ENCODE measurements at places on chromosomes 2 and 18.

- peak; percentile 29 for DNase-seq
Measured at GRCh38 chr2:69950241-69950640, 11.2 kb downstream of the ASPRV1 start.

- DNase-seq, result peak; percentile 33
Measured at GRCh38 chr18:23689031-23689615, at the start of gene LAMA3. TSS of gene LAMA3 (plus strand) at chr18:23689453. CDS start at chr18:23689684, 231 bp downstream.

DNA sequence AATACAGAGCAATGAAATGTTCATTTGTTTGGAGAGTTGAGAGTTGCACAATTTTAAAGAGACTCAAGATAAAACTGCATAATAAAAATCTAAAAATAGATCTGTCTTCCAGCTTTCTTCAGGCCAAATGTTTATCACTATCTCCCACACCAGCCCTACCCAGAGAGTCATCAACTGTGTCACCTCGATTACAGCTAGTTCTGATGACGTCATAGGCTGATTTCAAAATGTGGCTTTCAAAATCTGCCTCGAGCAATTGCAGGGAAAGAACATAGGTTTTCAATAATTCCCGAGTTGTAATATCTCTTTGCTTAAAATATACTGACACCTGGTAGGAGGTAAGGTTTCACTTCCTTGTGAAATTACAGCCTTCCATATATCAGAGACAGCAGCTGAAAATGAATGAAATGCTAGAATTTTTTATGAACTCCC, 677.6 kb upstream of the ID2 start:
- DNase-seq, result peak; percentile 85

- DNase-seq, result no peak
Measured at GRCh38 chr2:34159901-34160300, 560.8 kb upstream of the FAM98A start.

- DNase-seq, result no peak
Measured at GRCh38 chr2:135736546-135736945, 5.1 kb upstream of the UBXN4 start.

GRCh38 chr2:167450364-167450763, 562.1 kb downstream of the XIRP2 start:
- DNase-seq, result no peak

- peak; percentile 3 for DNase-seq
Measured at GRCh38 chr18:22871809-22872525, 61.2 kb upstream of the RBBP8 start.

DNA sequence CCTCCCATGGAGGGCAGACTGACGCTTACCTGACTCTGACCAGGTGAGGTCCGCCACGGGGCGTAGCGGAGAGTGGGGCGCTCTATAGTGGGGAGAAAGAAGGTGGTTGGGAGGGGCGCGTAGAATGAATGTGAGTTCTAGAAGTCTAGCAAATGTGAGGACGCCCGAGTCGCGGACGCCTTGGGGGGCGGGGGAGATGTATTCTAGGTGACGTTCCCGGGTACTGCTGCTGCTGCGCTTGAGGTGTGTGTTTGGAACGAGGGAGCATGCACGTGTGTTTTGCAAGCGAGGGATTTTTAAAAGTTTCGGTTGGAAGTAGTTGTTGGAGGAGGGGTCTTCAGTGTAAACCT, 758 bp downstream of the RIF1 start:
- DNase-seq, result peak; percentile 7

DNA sequence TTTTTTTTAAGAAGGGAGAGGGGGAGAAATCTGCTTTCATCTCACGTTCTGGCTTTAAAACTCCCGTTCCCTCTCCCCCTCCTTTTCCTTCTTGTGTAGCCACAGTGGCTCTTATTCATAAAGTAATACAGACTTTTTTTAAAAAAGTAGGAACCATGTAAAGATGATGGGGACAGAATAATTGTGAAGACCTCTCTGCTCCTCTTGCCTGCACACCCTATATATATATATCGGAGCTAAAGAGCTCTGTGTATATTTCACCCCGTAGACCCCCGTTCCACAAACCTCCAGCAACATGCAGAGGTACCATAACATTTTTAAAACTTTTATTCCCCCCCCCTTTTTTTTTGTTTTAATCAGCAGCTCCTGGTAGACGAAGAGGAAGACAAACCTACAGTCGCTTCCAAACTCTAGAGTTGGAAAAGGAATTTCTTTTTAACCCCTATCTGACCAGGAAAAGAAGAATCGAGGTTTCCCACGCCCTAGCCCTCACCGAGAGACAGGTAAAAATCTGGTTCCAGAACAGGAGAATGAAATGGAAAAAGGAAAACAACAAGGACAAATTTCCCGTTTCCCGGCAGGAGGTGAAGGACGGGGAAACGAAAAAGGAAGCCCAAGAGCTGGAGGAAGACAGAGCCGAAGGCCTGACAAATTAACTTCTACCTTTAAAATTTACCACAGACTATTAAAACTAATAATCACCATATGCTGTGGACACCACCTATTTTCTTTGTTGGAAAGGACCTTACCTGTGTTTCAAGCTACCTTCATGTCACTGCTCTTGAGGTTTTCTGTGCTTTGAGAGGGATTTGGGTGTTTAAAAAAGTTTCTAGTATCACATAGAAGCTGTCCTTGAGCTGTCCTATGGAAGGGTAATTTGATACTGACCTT, 1.7 kb downstream of the HOXD8 start:
- no peak for DNase-seq

DNA sequence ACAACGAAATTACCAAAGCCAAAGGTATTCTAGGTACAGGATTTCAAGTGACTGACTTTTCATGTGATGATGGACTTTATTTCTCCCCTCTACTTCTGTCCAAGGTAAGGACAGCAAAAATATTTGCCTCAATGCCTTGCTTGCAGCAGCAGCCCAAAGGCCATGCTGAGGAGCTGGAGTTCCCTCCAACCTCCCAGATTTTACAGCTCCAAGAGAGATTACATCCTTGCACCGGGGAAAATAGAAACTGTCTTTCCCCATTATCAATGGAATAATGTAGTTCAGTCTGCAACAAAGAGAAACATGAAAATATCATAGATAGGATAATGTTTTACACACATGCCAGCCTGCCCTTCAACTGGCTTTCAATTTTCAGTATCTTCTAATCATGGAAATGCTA, 13.5 kb downstream of the HSPD1 start:
- no peak for DNase-seq

GRCh38 chr2:240997856-240998705, at the start of gene SNED1:
TSS of gene SNED1 (plus strand) at chr2:240998618. CDS start at chr2:240998838, 220 bp downstream.
- DNase-seq, result peak; percentile 69

DNA sequence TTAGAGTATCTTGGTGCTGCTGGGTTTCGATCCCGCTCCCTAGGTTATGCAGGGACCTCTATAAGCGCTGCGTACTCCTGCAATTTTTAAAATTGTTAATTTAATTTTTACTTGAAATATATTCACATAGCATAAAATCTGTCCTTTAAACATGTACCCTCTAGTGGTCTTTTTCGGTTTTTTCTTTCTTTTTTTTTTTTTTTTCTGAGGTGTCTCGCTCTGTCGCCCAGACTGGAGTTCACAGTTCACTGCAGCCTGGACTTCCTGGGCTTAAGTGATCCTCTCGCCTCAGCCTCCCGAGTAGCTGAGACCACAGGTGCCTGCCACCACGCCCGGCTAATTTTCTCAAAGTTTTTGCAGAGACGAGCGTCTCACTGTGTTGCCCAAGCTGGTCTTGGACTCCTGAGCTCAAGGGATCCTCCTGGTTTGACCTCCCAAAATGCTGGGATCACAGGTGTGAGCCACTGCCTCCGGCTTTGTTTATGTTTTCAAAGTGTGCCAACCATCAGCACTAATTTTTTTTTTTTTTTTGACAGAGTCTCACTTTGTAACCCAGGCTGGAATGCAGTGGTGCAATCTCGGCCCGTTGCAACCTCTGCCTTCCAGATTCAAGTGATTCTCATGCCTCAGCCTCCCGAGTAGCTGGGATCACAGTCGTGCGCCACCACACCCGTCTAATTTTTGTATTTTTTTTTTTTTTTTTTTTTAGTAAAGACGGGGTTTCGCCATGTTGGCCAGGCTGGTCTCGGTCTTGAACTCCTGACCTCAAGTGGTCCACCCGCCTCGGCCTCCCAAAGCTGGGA, 585 bp upstream of the MOB1A start:
- DNase-seq, result no peak

- peak; percentile 18 for DNase-seq
Measured at GRCh38 chr2:225002656-225003045, 39.6 kb downstream of the DOCK10 start.

GRCh38 chr2:26850505-26850904, 2.6 kb downstream of the DPYSL5 start:
- DNase-seq, result no peak

DNA sequence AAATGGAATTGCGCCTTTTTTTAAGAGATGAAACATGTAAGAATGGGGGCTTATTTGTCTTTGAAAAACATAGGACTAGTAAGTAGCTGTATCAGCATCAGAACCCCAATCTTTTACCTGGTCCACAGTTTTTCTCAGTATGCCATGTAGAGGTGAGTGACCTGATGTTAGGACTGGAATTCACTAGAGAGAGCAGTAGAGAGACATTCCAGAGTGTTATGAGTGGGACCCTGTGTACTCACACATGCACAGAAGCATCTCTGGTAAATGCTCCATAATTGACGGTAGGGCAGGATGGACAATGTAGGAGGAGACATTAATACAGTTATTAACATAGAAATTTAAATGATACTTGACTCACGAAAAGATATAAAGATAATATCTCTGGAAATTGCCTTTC, 1.4 kb upstream of the GALNT13 start:
- no peak for DNase-seq

DNA sequence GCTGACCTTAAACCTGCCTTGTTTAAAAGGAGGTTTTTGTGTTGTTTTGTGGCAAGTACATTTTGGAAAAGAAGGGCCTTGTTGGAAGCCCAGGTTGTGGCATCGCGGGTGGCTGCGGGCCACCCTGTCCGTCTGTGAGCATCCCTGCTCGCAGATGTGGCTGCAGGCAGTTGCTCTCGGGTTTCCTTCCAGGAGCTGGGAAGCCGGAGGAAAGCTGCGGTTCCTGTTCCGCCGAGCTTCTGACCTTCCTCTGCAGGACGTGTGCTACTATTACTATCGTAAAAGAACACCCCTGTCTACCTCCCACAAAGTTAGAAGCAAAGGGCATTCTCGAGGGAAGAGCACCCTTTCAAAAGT, 766 bp downstream of the MFF start:
- DNase-seq, result peak; percentile 34

- DNase-seq, result no peak
Measured at GRCh38 chr18:34872066-34872465, 162.0 kb downstream of the DTNA start.

- DNase-seq, result peak; percentile 93
Measured at GRCh38 chr18:45169610-45170009, 445.7 kb upstream of the SLC14A2 start.

GRCh38 chr18:25561918-25562317, 210.0 kb upstream of the ZNF521 start:
- peak; percentile 46 for DNase-seq

- DNase-seq, result no peak
Measured at GRCh38 chr2:137507237-137507636, 457.0 kb upstream of the HNMT start.

GRCh38 chr2:64924170-64924934, 64.8 kb upstream of the SLC1A4 start:
- no peak for DNase-seq

DNA sequence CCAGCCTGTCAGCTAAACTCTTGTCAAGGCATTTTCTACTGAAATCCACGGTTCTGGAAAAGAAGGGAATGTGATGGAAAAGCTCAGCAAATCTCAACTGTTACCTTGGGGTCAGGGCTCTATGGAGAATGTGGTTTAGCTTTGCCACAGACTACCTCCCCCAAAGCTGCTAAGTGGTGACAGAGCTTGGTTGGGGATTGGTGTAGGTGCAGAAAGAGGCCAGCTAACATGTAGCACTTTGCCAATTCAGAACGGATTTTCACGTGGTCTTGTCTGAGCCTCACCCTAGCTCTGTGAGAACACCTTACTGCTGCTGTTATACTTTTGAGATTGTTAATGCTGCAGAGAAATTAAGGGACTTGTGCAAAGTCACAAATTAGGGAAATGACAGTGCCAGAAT, 331.1 kb downstream of the RND3 start:
- DNase-seq, result no peak

DNA sequence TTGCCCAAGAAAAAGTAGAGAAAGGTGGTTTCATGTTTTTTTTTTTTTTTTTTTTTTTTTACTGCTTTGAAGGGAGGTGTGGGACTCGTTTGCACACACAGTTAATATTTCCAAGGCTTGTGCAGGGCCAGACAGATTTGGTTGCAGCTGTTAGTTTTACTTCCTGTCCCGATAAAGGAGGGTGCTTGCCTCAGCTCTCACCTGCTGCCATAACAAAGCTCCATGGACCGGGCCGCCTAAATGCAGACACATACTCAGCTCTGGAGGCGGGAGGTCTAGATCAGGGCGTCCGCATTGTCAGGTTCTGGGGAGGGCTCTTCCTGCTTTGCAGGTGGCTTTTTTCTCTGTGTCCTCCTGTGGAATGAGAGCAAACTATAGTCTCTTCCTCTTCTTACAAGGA, 69.9 kb downstream of the ODC1 start:
- DNase-seq, result no peak

- no peak for DNase-seq
Measured at GRCh38 chr2:53467467-53468180, 300.0 kb upstream of the CHAC2 start.

- DNase-seq, result no peak
Measured at GRCh38 chr18:1056404-1056803, 151.7 kb downstream of the ADCYAP1 start.

GRCh38 chr2:20972792-20973565, 70.9 kb downstream of the APOB start:
- no peak for DNase-seq

GRCh38 chr2:45937990-45938389, 286.5 kb downstream of the PRKCE start:
- no peak for DNase-seq

DNA sequence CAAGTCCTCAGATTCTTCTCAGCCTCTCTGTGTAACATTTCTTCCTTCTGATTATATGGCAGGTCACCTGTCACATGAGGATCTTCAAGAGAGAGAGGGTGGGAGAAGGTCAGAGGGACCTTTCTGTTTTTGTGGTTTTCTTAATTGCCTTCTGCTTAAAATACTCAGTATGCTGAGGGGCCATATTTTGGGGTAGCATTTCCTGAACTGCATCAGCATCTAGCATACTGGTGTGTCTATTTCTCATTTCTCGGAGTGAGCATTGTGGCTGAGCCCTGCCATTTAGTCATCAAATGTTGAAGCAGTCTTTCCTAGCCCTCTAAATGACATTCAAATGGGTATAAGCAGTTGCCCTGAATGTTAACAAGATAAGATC, 162.7 kb downstream of the MYO3B start:
- no peak for DNase-seq

DNA sequence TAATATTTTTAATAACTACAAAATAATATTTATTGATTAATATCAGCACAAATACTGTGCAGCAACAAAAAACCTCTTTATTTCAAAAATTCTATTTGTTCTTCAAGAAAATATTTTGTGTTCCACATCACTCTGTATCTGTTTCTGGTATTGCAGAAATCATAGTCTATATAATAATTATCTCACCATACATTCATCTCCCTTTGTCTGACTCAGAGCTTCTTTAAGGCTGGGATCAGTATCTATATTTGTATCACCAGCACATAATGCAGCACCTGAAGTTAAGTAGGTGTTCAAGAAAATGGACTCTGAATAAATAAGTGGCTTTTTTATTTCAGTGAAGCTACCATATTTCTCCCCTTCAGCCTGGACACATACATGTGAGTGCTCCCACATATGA, 1.6 kb upstream of the MARCHF4 start:
- peak; percentile 46 for DNase-seq

- DNase-seq, result no peak
Measured at GRCh38 chr2:41222593-41222992, 770.7 kb upstream of the SLC8A1 start.
